ENCODE measurements at places on chromosomes 12 and 14.

GRCh38 chr12:20704860-20705259 is 9.7 kb downstream of the SLCO1C1 start:
- no peak for DNase-seq

GRCh38 chr14:55789406-55789805 is 209.4 kb downstream of the KTN1 start:
- DNase-seq, result no peak

DNA sequence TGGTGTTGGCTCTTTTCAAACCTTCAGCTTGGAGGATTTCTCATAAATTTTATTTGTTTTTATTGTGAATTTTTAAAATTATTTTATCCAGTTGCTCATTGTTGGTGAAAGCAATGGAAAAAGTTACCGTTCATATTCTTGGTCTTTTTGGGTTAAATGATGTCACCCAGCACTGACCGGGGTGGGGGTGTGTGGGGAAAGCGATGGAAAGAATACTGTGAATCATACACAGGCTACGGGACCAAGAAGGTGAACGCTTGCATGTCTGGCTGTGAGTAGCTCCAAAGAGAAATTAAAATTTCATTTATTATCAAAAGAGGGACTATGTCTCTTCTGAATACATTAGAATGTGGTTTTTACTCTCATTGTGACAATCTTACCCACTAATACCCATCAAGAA is 430.1 kb downstream of the AEBP2 start:
- DNase-seq, result no peak

DNA sequence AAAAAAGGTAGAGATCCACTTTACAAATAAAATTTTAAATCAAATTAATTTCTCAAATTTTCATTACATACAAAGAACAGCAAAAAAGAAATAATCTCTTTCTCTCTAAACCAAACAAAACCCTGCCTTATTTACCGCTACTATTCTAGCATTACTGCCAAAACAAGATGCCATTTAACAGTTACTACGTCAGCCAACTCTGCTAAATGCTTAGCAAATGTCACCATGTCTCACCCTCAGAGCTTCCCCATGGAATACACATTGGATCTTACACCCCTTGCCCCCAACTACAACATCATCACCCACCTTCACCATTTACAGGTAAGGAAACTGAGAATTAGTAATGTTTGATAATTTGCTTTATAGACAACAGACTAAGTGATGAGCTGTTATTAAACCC is 23.0 kb upstream of the NR2C1 start:
- no peak for DNase-seq

DNA sequence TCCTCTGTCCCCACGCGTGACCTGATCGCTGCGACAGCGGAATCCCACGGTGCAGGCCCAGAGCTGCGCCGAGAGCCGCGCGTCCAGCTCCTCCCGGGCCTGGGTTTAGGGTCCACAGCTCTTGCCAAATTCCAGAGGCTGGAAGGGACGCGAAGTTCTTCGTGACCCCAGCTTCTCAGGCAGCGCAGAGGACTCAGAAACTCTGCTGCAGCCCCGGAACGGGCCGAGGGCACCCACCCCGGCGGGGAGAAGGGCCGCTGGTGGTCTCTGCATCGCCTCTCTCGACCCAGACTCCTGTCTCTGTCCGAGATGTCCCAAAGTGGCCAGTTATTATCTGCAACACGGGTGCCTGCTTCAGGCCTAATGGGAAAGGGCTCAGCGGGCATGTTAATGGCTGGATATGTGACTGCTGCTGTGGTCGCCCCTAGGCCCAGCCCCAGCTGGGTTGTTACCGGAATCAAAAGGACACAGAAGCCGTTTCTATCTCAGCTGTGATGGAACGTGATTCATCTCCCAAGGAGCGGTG is 236.4 kb downstream of the VRK1 start:
- DNase-seq, result no peak

- no peak for DNase-seq
Observed at GRCh38 chr12:47231456-47231855, 151.7 kb upstream of the AMIGO2 start.

DNA sequence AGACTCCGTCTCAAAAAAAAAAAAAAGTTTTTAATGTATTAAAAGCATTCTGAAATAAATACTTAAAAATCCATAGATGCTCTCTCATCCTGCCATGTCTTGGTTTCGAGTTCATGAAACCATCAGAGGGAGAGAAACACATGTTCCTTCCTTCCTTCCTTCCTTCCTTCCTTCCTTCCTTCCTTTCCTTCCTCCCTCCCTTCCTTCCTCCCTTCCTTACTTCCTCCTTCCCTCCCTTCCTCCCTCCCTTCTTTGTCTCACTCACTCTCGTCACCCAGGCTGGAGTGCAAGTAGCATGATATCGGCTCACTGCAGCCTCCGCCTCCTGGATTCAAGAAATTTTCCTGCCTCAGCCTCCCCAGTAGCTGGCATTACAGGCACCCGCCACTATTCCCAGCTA is 60.4 kb upstream of the DUSP6 start:
- DNase-seq, result no peak

GRCh38 chr12:11855983-11856374 is 206.5 kb downstream of the ETV6 start:
- DNase-seq, result no peak

DNA sequence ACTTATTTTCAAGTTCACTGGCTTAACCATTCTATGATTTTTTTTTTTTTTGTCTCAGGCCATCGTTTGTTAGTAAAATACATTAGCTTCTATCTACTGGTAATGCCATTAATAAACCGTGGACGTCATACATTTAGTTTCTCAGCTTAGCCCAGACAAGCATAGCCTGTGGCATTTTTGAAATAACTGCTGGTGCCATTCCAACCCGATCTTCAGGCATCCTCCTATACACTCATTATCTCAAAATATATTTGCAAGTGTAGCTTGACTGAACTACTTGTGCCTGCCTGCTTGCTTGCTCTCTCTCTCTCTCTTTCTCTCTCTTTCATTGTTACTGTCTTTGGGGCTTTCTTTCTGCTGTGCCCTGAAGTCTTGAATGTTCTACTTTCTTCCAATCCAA is 12.7 kb upstream of the MBIP start:
- no peak for DNase-seq

- DNase-seq, result no peak
Observed at GRCh38 chr12:70598467-70599193, 38.6 kb downstream of the PTPRB start.

DNA sequence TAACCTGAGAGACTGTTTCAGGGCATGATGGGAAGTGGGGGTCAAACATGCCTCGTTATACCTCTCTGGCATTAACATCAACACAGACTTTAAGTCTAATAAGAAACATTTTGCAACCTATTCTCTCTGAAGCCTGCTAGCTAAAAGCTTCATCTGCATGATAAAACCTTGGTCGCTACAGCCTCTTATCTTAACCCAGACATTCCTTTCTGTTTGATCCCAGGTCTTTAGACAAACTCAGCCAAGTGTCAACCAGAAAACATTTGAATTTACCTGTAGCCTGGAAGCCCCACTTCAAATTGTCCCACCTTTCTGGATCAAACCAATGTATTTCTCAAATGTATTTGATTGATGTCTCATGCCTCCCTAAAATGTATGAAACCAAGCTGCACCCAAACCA is 9.1 kb downstream of the PPP2R3C start:
- no peak for DNase-seq

DNA sequence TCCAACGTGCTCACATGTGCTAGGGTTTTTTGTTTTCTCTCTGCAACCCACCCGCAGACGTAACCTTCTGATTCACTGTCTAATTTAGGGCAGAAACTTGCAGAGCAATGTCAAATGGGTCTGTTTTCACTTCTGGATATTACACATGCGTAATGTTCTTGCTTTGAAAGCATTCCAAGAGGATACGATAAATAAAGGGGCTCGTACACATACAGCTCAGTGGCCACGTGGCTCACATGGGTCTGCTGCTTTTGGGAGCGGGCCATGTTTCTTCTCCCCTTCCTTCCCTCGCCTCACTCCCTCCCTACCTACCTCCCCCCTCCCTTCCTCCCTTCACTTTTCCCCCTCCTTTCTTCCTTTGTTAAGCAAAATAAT is 23.4 kb downstream of the CACNA1C start:
- DNase-seq, result no peak

GRCh38 chr12:112514926-112515642 is 96.3 kb downstream of the PTPN11 start:
- DNase-seq, result no peak

DNA sequence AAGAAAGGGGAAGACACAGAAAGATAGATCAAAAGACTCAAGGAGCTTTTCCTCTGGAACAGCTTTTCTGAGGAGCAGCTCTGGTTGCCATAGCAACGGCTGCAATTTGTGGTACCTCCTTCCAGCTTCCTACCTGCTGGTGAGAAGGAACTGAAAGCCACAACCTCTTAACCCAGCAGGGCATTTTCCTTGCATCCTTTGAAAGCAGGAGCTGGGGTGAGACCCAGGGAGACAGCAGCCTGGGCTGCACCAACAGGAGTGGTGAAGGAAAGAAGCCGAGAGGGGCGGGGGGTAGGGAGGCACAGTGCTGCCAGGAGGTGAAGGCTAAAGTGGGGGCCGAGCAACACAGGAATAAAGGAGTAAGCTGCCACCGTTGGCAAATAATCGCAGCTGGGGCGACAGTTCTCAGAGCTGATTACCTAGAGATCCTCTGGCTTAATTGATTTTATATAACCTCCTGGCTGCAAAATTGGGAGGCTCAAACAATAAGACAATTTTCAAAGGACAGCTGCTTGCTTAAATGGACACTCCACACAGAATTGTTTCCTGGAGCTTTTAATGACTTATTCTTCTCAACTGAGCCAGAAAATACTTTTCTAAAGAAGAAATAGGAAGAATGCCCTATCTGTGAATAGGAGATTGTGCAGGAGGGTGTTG is 129.4 kb downstream of the RPAP3 start:
- DNase-seq, result no peak

- DNase-seq, result no peak
Observed at GRCh38 chr12:97680751-97681150, 218.1 kb downstream of the RMST start.

GRCh38 chr12:91274916-91275315 is 92.3 kb upstream of the DCN start:
- no peak for DNase-seq

- no peak for DNase-seq
Observed at GRCh38 chr14:72609205-72609916, 284.5 kb downstream of the DPF3 start.

- no peak for DNase-seq
Observed at GRCh38 chr14:20690848-20691640, 2.5 kb downstream of the ANG start.

Data from stimulated activated CD4-positive, alpha-beta T cell treated with anti-CD3 and anti-CD28 coated beads, TNF-alpha, amount 100 ng/mL, for 24 hours (primary cell).